ENCODE measurements at places on chromosomes 5 and 9.

- no peak for DNase-seq
Observed at GRCh38 chr9:137014166-137014565, 13.9 kb downstream of the ABCA2 start.

- no peak for DNase-seq
Observed at GRCh38 chr9:94613003-94613402, 19.4 kb upstream of the FBP2 start.

DNA sequence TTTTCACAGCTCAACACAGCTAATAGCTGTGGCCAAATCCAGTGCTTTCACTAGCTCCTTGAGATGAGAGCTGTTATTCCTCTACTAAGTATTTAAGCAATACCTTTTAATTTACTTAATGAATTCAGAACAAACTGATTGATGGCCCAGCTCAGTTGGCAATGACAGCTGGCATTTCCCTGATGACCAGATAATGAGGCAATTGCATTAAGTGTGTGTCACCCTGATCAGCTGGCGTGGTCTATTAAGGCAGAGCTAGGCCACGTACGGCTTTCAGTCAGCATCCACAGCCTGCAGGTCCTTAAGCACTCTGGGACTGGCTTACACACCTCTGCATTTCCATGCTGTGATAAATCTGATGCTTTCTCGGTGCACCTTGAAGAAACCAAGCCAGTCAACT is 34.4 kb downstream of the TTLL11 start:
- DNase-seq: no peak

- no peak for DNase-seq
Observed at GRCh38 chr9:19799784-19800183, 10.9 kb upstream of the SLC24A2 start.

DNA sequence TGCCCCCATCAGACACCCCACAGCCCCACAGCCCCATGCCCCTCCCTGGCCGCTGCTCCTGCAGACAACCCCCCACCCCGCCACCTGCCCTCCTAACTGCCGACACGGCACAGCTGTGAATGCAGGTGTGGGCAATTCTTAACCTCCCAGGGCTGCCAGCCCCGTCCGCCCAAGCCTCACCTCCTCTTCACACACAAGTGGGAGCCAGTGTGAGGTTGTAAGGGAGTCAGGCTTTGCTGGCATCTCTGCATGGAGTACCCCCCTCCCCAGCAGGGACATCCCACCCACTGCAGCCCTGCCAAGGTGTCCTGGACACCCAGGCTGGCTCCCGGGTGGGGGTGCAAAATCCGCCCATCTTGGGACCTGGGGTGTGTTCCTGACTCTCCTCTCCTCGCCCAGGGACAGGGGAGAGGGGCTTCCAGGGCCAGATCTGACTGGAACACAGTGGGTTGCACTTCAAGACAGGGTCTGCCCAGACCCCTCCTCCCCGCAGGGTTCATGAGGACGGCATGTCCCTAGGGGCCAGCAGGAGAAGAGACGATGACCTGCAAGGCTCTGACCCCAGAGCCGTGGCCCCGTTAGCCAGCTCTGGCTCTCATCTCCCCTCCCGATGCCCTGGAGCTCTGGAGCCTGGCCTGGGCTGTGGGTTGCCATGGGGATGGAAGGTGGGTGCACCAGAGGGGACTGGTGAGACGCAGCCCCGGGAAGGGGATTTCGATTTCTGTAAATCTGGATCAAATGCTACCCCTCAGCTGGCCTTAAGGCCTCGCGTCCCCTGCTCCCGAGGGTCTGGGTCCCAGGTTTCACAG is 34.4 kb downstream of the SARDH start:
- no peak for DNase-seq

DNA sequence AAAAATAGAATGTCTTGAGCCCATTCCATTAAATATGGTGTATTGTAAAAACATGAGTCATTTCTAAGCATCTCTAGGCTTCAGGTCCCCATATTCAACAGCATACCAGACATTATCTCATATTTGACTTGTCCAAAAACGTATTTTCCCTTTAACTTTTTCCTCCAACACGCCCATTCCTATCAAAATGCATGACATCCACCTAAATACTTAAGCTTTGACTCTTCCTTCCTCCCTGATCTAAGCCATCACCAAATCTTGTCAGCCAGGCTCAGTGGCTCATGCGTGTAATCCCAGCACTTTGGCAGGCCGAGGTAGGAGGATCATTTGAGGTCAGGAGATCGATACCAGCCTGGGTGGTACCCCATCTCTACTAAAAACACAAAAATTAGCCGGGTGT is 23.9 kb downstream of the VCP start:
- no peak for DNase-seq

GRCh38 chr9:89710697-89711096 is 105.9 kb downstream of the GADD45G start:
- peak; percentile 15 for DNase-seq

- DNase-seq: no peak
Observed at GRCh38 chr5:89471115-89471514, 588.1 kb upstream of the MEF2C start.

- DNase-seq: no peak
Observed at GRCh38 chr5:113846941-113847340, 333.4 kb downstream of the YTHDC2 start.

DNA sequence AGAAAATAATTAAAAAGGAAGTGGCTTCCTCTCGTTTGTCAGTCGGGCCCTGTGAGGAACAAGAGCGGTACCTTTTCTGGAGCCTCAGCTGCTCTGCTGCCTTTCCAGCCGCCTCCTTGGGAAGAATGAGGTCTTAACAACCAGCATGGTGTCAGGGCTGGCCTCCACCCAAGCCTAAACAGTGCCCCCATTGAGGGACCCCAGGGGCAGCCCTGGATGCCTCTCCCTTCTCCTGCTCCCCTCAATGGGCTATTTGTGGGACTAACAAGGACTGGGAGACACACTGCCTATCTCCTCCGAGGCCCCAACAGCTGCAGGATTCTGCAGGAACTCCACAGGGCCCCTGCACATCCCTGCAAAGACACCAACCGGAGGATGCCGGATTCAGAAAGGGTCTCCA is 155.4 kb upstream of the MAP3K1 start:
- no peak for DNase-seq

DNA sequence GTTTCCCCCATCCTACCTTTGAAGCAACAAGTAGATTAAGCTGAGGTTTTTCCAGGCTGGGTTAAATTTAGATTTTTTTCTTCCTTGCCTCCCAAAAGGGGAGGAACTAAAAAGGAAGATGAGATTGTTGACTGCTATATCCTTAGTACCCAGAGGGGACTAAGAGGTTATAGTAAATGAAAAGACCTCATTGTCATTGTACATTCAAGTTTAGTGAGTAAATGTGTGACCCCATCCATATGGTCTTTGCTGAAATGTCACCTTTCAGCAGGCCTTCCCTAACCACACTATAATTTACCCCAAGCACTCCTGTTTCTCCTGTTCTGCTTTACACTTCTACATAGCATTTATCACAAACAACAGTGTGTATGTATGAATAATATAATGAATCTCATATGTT is 35.8 kb upstream of the CHD1 start:
- DNase-seq: no peak

GRCh38 chr5:161460741-161461140 is 85.8 kb downstream of the GABRB2 start:
- no peak for DNase-seq

- peak; percentile 67 for DNase-seq
Observed at GRCh38 chr5:31048282-31049270, 144.9 kb upstream of the CDH6 start.

GRCh38 chr5:143154510-143155370 is 248.7 kb downstream of the NR3C1 start:
- DNase-seq: no peak

GRCh38 chr5:174491265-174491664 is 233.1 kb upstream of the MSX2 start:
- DNase-seq: no peak

- no peak for DNase-seq
Observed at GRCh38 chr5:6135977-6136376, 242.4 kb downstream of the MED10 start.

GRCh38 chr5:87404359-87404758 is 8.4 kb downstream of the CCNH start:
- DNase-seq: no peak

DNA sequence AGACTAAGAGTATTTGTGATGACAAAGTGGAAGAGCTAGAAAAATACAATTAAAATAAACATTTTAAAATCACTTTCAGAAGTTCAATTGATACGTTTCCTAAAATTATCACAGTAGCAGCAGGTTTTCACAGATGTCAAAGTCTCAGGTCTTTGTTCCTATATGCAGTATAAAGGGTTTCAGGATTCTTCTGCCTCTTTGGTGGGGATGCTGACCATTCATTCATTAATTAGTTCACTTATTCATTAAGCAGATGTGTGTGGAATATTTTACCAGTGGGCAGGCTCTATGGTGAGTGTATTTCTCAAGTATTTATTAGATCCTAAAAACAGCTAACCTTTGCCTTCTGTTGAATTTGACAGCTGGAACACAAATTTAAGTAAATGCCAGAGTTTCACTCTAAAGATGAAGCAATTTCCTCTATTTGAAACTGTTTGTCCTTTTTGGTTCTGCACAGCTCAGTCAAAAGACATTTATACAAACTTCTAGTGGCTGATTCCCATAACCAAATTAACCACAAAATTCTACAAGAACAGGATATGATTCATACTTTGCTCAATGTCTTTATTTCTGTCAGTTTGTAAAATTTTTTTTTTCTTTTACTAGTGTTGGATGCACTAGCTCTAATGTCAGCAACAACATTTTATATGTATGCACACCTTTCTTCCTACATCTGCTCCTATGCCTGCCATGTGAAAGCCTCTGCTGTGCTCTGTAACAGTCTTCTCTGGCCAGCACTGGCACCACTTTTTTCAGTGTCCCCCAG is 75.9 kb upstream of the PRR16 start:
- DNase-seq: no peak

- DNase-seq: no peak
Observed at GRCh38 chr9:34957492-34958410, at the start of gene PHF24. Gene PHF24 (plus strand): TSS chr9:34958285. CDS start chr9:34971299, 13,014 bp downstream.

DNA sequence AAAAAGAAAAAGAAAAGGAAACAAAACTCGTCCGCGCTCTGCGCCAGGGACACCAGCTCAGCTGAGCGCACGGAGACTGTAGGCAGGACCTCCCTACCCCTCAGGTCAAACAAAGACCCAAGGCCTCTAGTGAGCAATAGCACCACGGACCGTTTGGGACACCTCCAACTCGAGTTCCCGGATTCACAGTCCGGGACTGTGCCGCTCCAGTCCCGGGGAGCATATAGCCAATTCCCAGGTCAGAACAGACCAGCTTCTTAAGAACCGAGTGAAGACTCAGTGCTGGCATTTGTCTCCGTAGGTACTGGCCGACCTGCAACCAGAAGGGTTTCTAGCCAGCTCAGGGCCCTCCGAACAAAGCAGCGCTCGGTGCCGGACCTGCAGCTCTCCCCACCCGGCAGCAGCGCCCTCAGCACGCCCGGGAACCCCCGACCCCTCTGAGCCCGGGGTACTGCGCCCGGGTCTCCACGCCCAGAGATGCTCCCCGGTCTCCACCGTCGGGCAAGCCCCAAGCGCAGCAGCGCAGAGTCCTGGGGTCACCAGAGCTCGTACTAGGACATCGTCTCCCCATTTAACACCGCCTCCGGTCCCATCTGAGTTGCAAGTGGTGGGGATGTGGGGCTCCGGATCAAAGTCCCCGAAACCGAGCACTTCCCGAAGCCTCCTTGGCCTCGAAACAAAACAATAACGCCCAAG is 591 bp downstream of the ABCA1 start:
- DNase-seq: peak; percentile 23

GRCh38 chr5:42719034-42719433 is 37.6 kb upstream of the CCDC152 start:
- no peak for DNase-seq

GRCh38 chr5:171494452-171495121 is 75.1 kb downstream of the FGF18 start:
- DNase-seq: peak; percentile 43

GRCh38 chr5:172540099-172540870 is 86.0 kb upstream of the SH3PXD2B start:
- peak; percentile 6 for DNase-seq

DNA sequence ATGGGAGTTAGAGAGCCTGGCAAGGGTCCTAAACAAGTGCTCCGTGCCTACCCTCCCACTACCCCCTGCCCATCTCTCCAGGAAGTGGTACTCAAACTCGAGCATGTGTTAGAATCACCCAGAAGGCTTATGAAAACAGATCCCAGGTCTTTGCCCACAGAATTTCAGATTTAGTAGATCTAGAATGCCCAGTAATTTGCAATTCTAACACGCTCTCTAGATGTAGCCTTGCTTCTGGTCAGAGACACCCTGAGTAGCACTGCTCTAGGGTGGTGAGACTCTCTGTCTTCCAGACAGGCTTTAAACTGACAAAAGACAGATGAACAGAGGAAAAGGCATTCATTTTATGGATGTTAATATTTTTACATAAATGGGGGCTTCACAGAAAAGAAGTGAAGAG is 20.7 kb upstream of the ERMP1 start:
- no peak for DNase-seq

DNA sequence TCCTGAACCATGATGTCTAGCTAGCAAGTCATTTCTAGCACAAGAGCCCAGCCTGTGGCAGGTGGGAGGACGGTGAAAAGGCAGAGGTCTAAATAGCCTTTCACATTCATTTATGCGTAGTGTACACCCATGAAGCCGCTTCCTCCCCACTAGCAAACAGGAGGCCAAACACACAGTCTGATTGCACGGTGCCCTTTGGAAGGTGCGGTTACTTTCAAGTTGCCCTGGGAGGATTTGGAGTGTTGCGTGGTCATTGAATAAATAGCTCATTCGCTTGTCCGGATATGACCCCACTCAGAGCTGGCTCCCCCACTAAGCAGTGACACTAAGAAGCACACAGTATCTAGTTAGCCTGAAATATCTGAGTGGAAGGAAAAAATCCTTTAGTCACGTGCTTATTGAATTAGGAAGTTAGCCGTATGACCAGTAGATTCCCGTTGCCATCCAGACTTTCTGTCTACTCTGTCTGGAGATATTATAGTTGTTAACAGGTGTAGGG is 664 bp upstream of the ARSB start:
- peak; percentile 22 for DNase-seq

DNA sequence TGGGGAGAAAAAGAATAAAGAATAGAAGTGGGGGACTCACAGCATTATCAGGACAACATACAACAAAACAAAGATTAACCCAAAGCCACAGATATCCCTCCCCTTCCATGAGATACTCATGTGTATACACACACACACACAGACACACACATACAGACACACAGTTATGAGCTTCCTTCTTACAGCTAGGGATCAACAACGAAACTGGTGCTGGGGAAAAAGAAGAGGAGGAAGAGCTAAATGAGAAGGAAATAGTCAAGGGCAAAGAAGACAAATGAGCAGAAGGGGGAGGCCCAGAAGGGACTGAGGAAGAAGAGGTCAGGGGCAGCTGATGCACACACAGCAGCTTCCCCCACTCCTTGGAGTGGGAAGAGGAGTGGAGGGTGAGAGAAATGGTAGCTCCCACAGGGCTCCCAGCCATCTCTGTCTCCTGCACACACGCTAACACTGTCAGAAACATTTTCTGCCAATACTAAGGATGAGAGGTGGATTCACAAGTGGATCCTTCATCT is 66.2 kb downstream of the SIL1 start:
- no peak for DNase-seq

GRCh38 chr9:114238472-114238871 is 83.1 kb downstream of the COL27A1 start:
- DNase-seq: no peak
